Activated B cell treated with CpG ODN at 0.5 μM for 24 hours (primary cell): ENCODE measurements at places on chromosomes 2 and 18. TPM values are rescaled to one million over a fixed set of nuclear protein-coding genes. Genes with fewer than 3 reads are reported as not detected.

DNA sequence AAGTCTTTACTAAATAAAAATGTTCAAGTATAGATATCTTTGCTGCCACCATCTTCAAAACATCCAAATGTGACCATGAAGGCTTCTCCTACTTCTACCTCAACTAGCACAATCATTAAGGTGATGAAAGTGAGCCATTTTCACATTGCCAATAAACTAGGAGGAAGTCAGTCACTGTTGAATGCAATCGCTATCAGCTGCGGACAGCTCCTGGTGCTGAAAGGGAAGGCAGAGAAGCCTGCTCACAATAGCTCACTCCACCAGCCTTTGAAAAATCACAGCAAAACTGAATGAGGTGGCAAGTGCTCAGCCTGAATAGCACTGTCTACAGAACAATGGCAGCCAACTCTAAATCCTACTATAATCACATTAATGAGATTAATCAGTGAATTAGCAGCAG, 2.2 kb downstream of the MYT1L start:
- no peak overlapping the region for H3K4me3 ChIP-seq
- DNase-seq, result no peak
- H3K36me3 ChIP-seq, result no peaks in the 10 kb centered on the region
- no peaks in the 10 kb centered on the region for H3K27me3 ChIP-seq

DNA sequence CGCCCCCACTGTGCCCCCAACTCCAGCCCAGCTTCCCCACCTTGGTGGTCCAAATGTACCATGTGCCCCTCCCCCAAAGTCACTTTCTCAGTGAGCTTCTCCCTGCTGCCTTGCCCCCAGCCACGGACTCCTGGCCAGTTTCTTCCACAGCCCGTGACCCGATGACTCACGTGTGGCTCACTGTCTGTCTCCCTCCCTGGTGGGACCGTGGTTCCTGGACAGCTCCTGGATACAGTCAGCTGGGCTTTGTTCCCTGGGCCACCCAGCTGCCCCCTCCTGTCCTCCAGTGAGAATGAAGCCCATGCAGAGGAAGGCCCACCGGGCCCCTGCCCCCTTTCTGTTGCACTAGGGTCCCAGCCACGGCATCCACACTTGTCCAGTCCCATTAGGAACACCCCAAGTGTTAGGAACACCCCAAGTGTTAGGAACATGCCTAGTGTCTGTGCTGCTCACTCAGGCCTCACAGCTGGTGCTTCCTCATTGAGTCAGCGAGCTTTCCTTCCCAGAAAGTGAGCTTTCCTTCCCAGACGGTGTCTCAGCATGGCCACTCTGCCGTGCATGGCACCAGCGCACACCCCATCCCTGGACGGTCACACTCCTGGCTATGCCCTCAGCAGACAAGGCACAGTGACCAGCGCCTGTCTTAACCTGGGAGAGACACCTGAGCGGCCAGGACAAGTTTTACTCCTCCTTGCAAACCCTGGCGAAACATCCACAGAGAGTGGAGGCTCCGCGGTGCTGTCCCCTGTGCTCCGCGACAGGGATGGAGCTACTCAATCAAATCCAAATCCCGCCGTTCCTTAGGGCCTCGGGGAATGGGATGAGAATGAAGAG, 44.8 kb upstream of the CTDP1 start:
- H3K27me3 ChIP-seq, result no peaks in the 10 kb centered on the region
- H3K4me1 ChIP-seq, result peaks cover 13% of the 10 kb centered on the region
- H3K4me3 ChIP-seq, result no peak overlapping the region
- no peak for DNase-seq
- H3K27ac ChIP-seq, result no peak overlapping the region

GRCh38 chr2:156464106-156464505, 27.9 kb downstream of the GPD2 start:
- no peaks in the 10 kb centered on the region for H3K27me3 ChIP-seq
- peaks cover 23% of the 10 kb centered on the region for H3K4me1 ChIP-seq
- H3K27ac ChIP-seq, result no peak overlapping the region
- H3K4me3 ChIP-seq, result no peak overlapping the region
- no peaks in the 10 kb centered on the region for H3K36me3 ChIP-seq

- H3K27ac ChIP-seq, result no peak overlapping the region
- no peaks in the 10 kb centered on the region for H3K36me3 ChIP-seq
Measured at GRCh38 chr18:57052173-57052572, 94.7 kb upstream of the BOD1L2 start.

DNA sequence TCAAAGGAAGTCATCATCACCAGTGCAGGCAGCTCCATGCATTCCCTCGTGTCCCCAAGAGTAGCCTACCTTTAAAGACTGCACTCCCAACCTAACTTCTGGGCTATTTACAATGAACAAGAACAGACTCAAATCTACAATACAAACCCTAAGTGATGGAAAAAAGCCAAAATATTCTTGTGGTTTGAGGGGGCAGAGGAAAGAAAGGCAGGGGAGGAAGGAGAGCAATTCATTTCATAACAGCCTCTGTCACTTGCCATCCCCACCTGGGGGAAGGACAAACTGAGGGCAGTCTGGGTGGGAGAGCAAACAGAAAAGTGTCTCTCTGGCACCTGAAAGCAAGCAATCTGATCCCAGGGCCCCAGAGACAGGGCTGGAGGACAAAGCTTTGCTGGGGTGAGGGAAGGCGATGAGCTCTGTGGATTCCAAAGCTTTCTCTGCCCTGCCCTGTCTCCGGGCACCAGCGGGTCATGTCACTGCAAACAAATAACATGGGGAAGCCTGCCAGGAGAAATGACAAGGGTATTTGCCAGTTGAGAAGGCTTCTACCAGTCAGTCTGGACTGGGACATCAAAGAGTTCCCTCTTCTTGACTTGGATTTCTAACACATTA, 528.0 kb upstream of the TNP1 start:
- no peaks in the 10 kb centered on the region for H3K4me1 ChIP-seq
- peaks cover 1% of the 10 kb centered on the region for H3K36me3 ChIP-seq
- DNase-seq, result no peak
- no peak overlapping the region for H3K4me3 ChIP-seq
- H3K27ac ChIP-seq, result no peak overlapping the region

DNA sequence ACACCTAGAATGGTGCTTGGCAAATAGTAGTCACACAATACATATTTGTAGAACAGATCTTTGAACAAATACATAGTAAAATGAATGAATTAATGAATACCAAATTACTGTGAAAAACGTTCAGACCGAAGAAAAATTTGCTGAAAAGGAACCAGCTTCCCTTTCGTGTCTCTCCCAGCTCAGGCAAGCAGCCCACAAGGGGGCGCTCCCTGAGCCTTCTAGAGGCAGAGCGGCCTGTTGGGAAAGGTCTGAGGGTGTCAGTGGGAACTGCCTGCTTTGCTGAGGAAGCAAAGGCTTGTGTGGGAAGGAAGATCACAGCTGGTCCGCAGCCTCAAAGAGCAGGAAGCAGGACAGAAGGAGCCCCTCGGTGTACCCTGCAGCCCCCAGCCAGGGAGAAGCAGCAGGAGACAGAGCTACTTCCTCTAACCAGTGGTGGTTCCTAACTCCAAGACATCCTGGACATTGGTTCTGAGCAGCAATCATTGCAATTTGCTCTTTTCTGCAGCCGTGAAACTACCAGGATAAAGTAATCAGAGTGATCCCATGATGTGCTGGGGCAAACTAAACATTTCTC, 231.1 kb downstream of the ANKRD30B start:
- no peaks in the 10 kb centered on the region for H3K27me3 ChIP-seq
- H3K4me3 ChIP-seq, result no peak overlapping the region
- H3K4me1 ChIP-seq, result no peaks in the 10 kb centered on the region
- no peak for DNase-seq
- H3K36me3 ChIP-seq, result no peaks in the 10 kb centered on the region
- H3K27ac ChIP-seq, result no peak overlapping the region

DNA sequence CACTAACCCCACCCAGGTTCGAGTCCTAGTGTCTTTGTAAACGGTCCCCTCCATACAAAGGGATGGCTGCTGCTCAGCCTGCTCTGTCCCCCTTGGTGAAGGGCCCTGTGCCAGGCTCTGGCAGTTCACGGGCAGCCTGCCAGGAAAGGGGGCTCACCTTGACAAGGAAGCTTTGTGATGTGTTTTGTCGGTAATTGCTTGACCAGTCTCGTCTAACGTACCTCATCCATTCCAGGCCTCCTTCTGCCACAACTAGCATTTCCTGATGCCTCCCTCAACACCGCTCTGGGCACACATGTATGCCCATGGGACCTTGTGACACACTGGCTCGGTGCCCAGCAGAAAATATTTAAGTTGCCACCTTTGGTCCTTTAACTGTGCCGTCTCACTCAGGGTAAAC, 171.9 kb downstream of the KLHL29 start:
- no peaks in the 10 kb centered on the region for H3K27me3 ChIP-seq
- no peaks in the 10 kb centered on the region for H3K4me1 ChIP-seq
- H3K4me3 ChIP-seq, result no peak overlapping the region

DNA sequence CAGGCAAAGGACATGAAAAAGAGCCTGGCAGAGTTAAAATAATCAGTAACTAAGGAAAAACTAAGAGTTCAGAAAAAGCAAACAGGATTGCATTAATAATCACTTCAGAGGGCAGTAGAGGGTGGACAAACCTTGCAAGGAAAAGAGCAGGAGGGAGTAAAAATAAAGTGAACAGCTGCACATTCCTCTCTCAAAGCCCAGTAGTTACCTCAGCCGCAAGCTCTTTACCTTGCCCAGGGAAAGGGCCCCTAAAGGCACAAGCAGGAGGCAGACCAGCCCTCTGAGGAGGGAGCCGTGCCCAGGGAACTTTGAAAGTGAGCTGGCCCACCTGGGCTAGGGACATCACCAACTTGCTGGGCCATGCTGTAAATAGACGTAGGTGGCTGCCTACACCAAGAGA, 196.9 kb downstream of the C1D start:
- no peaks in the 10 kb centered on the region for H3K4me1 ChIP-seq
- no peak overlapping the region for H3K4me3 ChIP-seq
- H3K27ac ChIP-seq, result no peak overlapping the region
- H3K27me3 ChIP-seq, result peaks cover 27% of the 10 kb centered on the region
- DNase-seq, result no peak

- H3K36me3 ChIP-seq, result no peaks in the 10 kb centered on the region
- peaks cover 10% of the 10 kb centered on the region for H3K4me1 ChIP-seq
- H3K27ac ChIP-seq, result no peak overlapping the region
- H3K27me3 ChIP-seq, result peaks cover 56% of the 10 kb centered on the region
- DNase-seq, result no peak
Measured at GRCh38 chr2:236162882-236163470, 5.2 kb downstream of the GBX2 start.

GRCh38 chr2:40315683-40316082, 136.2 kb downstream of the SLC8A1 start:
- no peak overlapping the region for H3K27ac ChIP-seq
- no peaks in the 10 kb centered on the region for H3K27me3 ChIP-seq
- DNase-seq, result no peak
- H3K4me1 ChIP-seq, result no peaks in the 10 kb centered on the region
- H3K4me3 ChIP-seq, result no peak overlapping the region

GRCh38 chr2:240511351-240512108, 46.3 kb downstream of the ANKMY1 start:
- peaks cover 25% of the 10 kb centered on the region for H3K36me3 ChIP-seq
- no peak overlapping the region for H3K27ac ChIP-seq
- H3K4me1 ChIP-seq, result peaks cover 17% of the 10 kb centered on the region
- no peak overlapping the region for H3K4me3 ChIP-seq
- DNase-seq, result no peak

The UGT1A4 gene
- not detected in 2 replicates for total RNA-seq

The IL36B gene
- total RNA-seq, result not detected in 2 replicates

The RFTN2 gene
- not detected in 2 replicates for total RNA-seq

The CARF gene
- 10.6 and 12.0 TPM in 2 replicates for total RNA-seq
